Fibroblast of villous mesenchyme (primary cell): ENCODE measurements at places on chromosomes 3 and 15. TPM values are rescaled to one million over a fixed set of nuclear protein-coding genes. Genes with fewer than 3 reads are reported as not detected.

KBTBD8 gene
- 3.5 and 4.3 TPM in 2 replicates for total RNA-seq

DNA sequence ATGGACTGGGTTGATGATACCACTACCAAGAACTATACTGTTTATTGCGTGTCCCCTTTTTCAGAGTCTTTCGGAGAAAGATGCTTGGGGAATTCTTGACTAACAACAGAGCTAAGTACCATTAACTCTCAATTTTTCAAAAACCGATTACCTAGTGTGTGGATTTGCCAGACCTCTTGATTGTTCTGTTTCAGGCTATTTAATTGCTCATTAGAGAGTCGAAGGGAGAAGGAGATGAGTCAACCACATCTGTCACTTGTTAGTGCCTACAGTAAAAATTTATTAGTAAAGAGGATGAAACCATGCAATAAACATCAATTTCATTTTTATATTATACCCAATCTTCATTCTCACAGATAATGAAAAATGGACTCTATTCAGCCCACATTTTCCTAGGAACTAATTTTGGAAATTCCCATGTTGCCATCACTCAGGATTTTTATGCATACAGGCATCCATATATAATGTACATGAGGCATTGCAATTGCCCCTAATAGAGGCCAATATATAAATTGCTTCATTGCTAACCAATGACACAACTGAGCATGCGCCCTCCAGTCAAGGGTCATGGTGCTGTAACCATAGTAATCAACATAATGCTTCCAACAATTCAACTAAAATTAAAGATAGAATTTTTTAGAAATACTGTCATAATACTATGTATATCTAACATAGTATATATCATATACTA lies 541.7 kb downstream of the TBL1XR1 start:
- no peak for DNase-seq

A4GNT gene
- under 0.01 TPM in 1 of 2 replicates, not detected in the other for total RNA-seq

DLL4 gene
- total RNA-seq: 5.5 and 6.0 TPM in 2 replicates

- DNase-seq: peak; percentile 75
Measured at GRCh38 chr3:190514413-190515153, 698 bp downstream of the IL1RAP start.

GRCh38 chr15:63372018-63372705 lies 9.5 kb downstream of the CA12 start:
- DNase-seq: peak; percentile 85

DNA sequence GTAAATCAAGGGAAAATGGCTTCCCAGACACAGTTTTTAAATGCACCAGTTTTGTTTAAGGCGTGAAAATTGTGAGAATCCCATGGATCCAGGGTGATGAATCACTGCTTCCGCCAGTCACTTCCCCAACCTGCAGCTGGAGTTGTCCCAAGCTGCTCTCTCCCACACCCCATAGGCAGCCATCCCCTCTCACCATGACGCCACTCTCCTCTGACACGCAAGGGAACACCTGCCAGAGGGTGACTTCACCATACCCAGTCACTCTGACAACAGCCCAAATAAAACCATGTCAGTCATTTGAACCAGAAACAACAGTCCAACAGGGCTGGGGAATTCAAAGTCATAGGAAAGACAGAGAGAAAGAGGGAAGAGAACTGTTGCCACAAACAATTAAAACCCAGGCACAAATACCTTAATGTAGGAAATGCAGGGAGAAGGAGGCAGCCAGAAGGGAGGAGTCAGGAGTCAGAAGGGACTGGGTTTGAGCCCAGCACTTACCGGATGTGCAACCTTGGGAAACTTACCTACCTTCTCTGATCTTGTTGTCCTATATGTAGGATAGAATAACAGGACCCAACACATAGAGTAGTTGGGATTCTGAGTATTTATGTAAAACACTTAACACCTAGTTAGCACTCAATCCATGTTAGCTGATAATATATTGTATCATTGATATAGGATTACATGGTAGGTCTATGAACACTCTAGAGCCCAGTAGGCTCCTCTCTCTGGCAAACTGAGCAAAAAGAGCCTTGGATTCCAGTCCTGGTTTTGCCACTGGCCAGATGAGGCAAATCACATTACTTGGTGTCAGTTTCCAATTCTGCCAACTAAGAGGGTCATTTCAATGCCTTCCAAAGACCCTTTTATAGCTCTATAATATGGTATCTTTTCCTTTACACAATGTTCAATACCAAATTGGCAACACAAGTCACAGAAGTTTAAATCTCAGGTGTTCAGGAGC lies 326.3 kb upstream of the ICE2 start:
- no peak for DNase-seq

GRCh38 chr3:82773207-82773606 lies 1011.8 kb upstream of the GBE1 start:
- DNase-seq: no peak

DNA sequence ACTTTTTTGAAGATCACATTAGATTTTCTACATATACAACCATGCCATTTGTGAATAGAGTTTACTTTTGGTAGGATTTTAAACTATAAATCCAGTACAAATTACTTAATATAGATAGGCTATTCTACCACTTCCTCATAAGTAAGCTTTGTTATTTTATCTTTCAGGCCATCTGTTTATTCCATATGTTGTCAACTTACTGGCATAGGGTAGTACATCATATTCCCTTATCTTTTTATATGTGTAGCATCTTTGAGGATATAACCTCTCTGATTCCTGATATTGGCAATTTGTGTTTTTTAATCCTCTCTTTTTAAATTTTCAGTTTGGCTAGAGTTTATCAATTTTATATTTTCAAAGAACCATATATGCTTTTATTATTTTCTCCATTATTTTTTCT lies 515.4 kb downstream of the DIPK2A start:
- no peak for DNase-seq
